Thoracic aorta (tissue), 2 donors: ENCODE measurements at places on chromosomes 2 and 18.

DNA sequence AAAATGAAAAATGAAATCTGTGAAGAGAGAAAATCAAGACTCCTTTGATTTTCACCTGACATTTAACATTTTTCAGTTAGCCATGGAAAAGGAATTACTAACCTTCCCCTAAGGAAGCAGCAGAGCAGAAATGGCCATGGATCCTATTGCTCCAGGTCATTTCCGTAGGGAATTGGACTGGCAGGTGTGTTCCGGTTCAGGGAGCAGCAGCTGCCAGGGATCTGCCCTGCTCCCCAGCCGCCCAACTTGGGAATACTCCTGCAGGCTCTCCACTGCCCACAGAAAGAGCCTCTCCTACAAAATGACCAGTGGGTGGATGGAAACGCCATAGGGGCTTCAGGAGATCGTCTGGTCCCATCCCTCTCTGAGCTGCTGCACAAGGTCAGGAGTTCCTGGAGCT is 86.0 kb upstream of the MAPK4 start:
- H3K27me3 ChIP-seq: no peaks in the 10 kb centered on the region
- H3K4me1 ChIP-seq: no peaks in the 10 kb centered on the region
- no peak overlapping the region for H3K4me3 ChIP-seq
- H3K36me3 ChIP-seq: no peaks in the 10 kb centered on the region
- DNase-seq: no peak

GRCh38 chr2:196220671-196221070 is 49.3 kb upstream of the STK17B start:
- H3K27ac ChIP-seq: no peak overlapping the region
- H3K4me3 ChIP-seq: no peak overlapping the region
- peaks cover 7% of the 10 kb centered on the region for H3K4me1 ChIP-seq
- H3K36me3 ChIP-seq: no peaks in the 10 kb centered on the region
- H3K27me3 ChIP-seq: no peaks in the 10 kb centered on the region

- H3K27me3 ChIP-seq: no peaks in the 10 kb centered on the region
- H3K27ac ChIP-seq: no peak overlapping the region
- H3K4me1 ChIP-seq: no peaks in the 10 kb centered on the region
Observed at GRCh38 chr18:41146301-41146700, 808.7 kb upstream of the PIK3C3 start.

- H3K4me1 ChIP-seq: no peaks in the 10 kb centered on the region
- no peaks in the 10 kb centered on the region for H3K36me3 ChIP-seq
- H3K27me3 ChIP-seq: no peaks in the 10 kb centered on the region
Observed at GRCh38 chr2:236107536-236107935, 60.6 kb downstream of the GBX2 start.

DNA sequence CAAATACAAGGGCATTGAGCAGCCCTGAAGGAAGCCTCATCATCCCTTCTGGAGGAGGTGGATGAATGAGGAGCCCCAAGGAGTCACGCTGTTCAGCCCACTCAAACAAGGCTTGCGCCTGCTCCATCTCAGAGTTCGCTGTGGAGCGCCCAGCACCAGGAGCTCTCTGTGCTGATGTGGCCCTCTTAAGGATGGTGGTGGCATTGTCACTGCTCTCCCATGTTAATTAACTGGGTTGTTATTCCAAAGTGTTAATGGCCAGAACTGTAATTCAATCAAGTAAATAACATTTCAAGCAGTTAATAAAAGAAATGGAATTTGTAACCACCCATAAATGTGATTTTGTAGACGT is 726.0 kb upstream of the RAB6C start:
- H3K36me3 ChIP-seq: no peaks in the 10 kb centered on the region
- no peak for DNase-seq
- no peaks in the 10 kb centered on the region for H3K27me3 ChIP-seq

DNA sequence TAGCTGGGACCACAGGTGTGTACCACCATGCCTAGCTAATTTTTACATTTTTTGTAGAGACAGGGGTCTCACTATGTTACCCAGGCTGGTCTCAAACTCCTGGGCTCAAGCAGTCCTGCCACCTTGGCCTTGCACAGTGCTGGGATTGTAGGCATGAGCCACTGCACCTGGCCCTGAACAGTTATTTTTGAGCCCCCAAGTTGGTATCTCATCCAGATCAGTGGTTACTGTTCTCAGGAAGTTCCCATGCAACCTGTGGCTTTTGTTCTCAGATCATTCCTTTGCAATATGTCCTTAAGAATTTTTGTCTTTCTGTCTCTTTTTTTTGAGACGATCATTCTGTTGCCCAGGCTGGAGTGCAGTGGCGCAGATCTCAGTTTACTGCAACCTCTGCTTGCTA is 7.7 kb upstream of the CCDC138 start:
- H3K36me3 ChIP-seq: peaks cover 21% of the 10 kb centered on the region
- no peak overlapping the region for H3K4me3 ChIP-seq
- H3K27ac ChIP-seq: no peak overlapping the region

DNA sequence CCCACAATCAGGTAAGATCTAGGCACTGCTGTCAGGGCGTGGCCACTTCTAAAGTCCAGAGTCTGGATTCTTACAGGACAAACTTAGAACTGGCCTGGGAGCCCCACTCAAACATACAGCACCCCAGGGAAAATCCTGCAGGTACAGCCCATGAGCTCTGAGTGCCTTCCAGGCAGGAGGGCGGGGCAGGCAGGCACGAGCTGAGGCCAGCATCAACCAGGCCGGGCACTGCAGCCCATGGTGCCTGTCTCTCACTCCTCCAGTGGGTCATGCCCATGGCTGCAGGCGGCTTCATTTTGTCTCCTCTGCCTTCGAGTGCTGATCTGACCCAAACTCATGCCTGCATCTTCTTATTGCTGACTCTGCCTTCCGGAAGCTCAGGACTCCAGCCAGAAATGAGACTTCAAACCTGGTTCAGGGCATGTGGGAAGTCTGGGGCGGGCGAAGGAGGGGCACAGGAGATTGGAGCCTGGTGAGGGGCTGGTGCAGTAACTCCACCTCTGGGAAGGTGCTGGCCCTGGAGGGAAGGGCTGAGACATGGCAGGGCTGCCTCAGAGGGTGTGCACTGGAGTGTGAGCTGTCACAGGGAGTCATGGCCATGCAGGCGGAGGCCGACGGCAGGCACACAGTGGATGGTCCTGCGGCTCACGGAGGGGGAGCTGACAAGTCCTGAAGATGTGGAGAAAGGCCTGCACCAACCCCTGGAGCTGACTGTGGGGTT is 40.5 kb downstream of the HS6ST1 start:
- H3K36me3 ChIP-seq: no peaks in the 10 kb centered on the region
- H3K27ac ChIP-seq: no peak overlapping the region
- DNase-seq: no peak
- no peaks in the 10 kb centered on the region for H3K27me3 ChIP-seq

DNA sequence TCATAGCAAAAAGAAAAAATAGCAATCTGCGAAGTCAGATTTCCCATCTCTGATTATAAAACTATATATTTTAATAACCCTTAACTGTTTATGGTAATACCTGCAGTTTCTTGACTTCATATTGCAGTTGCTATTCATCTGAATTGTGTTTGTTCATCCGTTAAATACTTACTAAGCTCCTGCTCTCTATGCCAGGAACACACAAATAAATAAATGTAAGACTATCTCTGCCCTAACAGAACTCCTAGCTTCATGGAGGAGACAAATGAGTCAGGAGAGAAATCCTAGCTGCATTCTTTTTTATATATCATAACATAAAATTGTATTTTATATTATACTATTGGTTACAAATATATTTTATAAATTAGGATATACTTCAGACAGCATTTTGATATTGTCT is 61.2 kb downstream of the MALT1 start:
- no peak for DNase-seq
- no peaks in the 10 kb centered on the region for H3K27me3 ChIP-seq
- peaks cover 19% of the 10 kb centered on the region for H3K36me3 ChIP-seq
- H3K4me1 ChIP-seq: no peaks in the 10 kb centered on the region

DNA sequence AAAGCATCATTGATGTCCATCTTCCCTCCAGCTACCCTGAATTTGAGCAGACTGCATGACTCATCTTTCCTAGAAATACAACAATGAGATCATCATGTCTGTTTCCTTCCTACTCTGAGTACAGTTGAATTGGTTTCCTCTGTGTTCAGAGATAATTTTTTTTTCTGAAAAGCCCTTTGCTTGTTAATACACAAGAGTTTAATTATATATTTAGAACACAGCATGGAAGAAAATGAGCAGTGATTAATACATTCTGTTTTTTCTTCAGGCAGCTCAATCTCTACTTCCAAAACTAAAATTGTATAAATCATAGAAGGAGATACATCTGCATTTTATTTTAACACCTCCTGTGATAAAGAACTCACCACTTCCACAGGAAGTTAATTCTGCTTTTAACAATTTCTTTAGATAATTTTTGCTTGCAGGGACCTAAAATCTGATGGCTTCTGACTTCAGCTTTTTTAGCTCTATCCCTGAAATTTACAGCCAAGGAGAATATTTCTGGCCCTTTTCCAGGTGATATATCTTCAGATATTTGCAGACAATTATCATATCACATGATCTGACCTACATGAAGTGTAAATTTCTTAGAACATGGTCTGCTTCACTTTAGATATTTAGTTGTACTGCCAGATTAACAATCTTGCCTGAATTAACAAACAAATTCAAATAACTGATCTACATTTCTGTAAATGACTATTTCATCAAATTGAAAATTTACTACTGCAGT is 249.0 kb downstream of the TRIB2 start:
- H3K27me3 ChIP-seq: no peaks in the 10 kb centered on the region
- no peaks in the 10 kb centered on the region for H3K4me1 ChIP-seq
- DNase-seq: no peak
- no peak overlapping the region for H3K4me3 ChIP-seq
- no peaks in the 10 kb centered on the region for H3K36me3 ChIP-seq
- no peak overlapping the region for H3K27ac ChIP-seq

DNA sequence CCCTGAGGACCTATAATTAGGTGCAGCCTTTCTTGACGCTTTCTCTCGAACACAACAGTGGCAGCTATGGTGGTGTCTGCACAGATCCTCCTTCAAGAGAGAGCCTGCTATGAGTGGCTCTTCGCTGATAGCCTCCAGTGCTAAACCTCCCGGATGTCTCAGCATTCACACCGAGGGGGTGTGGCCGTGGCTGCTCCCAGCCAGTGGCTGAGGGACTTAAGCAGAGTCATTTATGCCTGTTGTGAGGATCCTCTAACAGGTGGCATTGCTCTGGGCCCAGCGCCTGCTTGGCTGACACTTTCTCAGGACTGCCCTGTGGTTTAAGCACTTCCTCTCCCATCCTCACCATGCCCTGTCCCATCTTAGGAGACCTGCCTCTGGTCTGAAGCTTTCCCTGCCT is 592.0 kb upstream of the LRRTM1 start:
- H3K4me3 ChIP-seq: no peak overlapping the region
- no peaks in the 10 kb centered on the region for H3K36me3 ChIP-seq
- H3K4me1 ChIP-seq: no peaks in the 10 kb centered on the region
- no peaks in the 10 kb centered on the region for H3K27me3 ChIP-seq

DNA sequence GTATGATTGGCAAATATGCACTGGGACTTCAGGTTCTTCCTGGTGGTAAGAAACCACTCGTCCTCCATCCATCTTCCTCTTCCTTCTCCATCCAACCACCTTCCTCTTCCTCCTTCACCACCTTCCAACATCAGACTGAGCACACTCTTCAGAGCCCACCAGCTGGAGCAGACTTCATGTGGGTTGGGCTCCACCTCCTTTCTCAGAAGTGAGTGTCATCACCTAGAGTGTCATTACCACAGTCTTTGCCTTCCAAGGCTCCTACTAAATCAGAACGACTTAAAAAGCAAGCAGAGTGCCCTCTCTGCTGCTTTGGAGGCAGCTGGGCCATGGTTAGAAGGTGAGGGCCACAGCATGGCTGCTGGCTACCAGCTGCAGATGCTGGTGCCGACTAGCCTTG is 171.6 kb downstream of the SH3RF3 start:
- no peak overlapping the region for H3K4me3 ChIP-seq
- no peaks in the 10 kb centered on the region for H3K36me3 ChIP-seq
- H3K27me3 ChIP-seq: no peaks in the 10 kb centered on the region
- peaks cover 68% of the 10 kb centered on the region for H3K4me1 ChIP-seq

DNA sequence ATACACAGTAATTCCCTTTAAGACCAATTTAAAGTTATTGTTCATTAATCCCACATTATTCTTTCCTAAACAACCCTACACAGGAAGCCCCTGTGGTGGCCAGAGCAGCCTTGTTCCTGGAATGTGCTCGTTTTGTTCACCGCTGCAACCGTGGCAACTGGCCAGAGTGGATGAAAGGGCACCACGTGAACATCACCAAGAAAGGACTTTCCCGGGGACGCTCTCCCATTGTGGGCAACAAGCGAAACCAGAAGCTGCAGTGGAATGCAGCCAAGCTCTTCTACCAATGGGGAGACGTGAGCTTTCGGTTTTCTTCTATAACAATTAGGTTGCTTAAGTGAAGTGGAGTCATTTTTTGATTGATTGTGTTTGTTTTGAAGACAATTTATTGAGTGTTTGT is 101.0 kb downstream of the UNC80 start:
- DNase-seq: no peak
- no peaks in the 10 kb centered on the region for H3K4me1 ChIP-seq
- no peaks in the 10 kb centered on the region for H3K27me3 ChIP-seq
- H3K27ac ChIP-seq: no peak overlapping the region

DNA sequence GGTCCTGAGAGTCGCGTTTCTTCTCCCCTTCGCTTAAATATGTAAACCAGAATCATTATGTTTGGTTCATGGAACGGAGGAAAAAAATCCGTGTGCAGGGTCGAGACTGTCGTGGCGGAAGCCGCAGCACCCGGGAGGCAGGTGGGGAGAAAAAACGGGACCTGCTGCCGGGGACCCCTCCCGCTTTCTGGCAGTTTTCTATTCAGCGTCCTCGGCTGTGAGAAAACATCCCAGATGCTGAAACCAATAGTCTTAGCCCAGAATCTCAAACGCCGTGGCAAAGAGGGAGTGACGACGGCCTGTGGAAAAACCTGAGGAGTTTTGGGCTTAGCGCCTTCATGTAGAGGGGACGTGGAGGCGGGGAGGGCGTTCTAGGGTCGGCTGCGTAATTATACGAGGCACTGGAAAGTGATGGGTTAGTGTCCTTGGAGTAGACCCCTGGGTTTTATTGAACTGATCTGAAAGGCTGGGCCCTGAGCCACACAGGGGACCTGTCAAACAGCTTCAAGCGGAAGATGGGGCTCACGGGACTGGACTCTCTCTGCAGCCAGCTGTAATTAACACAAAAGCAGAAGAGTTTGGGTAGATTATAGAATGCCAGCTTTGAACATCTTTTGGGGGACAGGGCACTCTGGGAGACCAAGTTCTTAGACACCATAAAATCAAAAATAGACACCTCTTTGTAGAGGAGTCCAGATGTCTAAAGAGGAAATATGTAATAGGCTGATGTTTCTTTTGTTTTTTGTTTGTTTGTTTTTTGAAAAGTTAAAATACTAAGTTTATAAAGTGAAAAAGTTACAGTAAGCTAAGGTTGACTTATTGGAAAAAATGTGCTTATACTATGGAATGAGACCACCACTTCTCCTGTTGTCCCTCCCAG is 834 bp upstream of the BUB1 start:
- H3K27ac ChIP-seq: peak overlapping the region; percentile 89
- H3K4me1 ChIP-seq: peaks cover 17% of the 10 kb centered on the region
- peak overlapping the region; percentile 82 for H3K4me3 ChIP-seq
- H3K36me3 ChIP-seq: no peaks in the 10 kb centered on the region
- no peak for DNase-seq

DNA sequence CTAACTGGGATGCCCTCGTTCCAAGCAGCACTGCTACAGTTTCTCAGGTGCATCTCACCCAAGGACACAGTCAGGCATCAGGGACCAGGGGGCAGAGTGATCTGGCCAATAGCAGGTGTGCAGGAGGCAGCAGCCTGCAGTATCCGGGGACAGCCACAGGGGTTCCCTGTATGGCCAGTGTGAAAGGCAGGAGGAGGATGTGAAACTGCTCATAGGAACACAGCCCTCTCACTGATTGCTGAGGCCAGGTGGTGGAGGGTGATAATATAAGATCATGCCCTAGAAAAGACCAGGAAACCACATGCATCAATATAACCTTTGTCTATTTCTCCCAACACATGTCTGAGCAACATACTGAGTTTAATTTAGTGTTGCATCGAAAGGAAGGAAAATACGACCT is 112.7 kb upstream of the TACR1 start:
- H3K4me3 ChIP-seq: no peak overlapping the region
- no peaks in the 10 kb centered on the region for H3K4me1 ChIP-seq
- no peaks in the 10 kb centered on the region for H3K27me3 ChIP-seq
